Activated CD4-positive, alpha-beta memory T cell treated with anti-CD3 and anti-CD28 coated beads, Interleukin-2, amount 10 ng/mL, durations not matched to agents 7 days and 5 days (primary cell): ENCODE measurements at places on chromosomes 7 and 10.

DNA sequence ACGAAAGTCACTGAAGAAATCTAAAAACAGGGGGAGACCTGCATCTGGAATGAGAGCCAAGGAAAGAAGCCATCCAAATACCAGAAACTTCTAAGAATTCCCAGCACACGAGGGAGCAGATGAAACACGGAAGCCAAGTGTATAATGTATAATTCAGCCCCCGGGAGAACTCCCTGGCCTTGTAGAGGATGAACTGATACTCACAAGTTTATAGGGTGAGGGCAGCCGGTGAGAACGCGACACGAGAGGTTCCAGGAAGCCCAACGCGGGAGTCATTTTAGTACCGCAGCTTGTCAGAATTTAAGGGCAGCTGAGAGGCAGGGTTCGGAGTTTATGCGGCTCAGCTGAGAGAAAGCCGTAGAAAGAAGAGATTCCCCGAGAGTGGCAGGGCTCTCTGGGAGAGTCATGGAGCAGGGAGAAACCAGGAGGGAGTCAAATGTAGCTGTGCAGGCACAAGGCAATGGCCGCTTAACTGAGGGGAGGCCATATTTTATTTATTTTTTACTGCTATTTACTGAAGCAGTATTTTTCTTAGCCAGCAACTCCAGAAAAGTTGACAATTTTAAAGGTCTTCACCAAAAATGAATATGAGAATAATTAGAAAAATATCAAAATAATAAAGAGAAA, 164.0 kb downstream of the NPSR1 start:
- no peak overlapping the region for H3K27ac ChIP-seq
- no peaks in the 10 kb centered on the region for H3K4me1 ChIP-seq
- no peaks in the 10 kb centered on the region for H3K36me3 ChIP-seq
- H3K27me3 ChIP-seq = peaks cover 3% of the 10 kb centered on the region

DNA sequence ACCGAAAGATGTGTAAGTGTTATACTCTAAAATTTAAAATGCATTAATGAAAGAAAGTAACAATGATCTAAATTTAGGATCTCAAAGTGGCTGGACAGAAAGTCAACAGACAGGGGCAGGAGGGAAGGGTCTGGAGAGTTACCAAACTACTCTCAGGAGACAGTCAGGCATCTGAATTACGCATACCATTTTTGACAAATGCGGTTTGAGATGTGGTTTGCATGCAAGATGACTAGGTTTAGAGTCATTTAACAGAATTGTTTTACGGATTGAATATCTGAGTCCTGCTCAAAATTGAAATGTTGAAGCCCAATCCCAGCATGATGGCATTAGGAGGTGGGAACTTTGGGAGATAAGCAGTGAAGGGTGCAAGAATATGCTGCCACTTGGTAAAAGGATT, 314.1 kb downstream of the WDR11 start:
- no peak overlapping the region for H3K27ac ChIP-seq
- no peak overlapping the region for H3K4me3 ChIP-seq
- no peaks in the 10 kb centered on the region for H3K36me3 ChIP-seq
- no peaks in the 10 kb centered on the region for H3K27me3 ChIP-seq
- no peak for DNase-seq
- H3K4me1 ChIP-seq = no peaks in the 10 kb centered on the region

- H3K36me3 ChIP-seq = peaks cover 9% of the 10 kb centered on the region
- peaks cover 22% of the 10 kb centered on the region for H3K4me1 ChIP-seq
These were observed 21.9 kb downstream of the PCBD1 start for GRCh38 chr10:70866424-70866823.

GRCh38 chr7:153440715-153441114, 611.5 kb upstream of the DPP6 start:
- no peaks in the 10 kb centered on the region for H3K4me1 ChIP-seq
- no peaks in the 10 kb centered on the region for H3K36me3 ChIP-seq
- no peak overlapping the region for H3K27ac ChIP-seq
- no peak for DNase-seq

- no peak overlapping the region for H3K27ac ChIP-seq
- H3K27me3 ChIP-seq = no peaks in the 10 kb centered on the region
- no peaks in the 10 kb centered on the region for H3K36me3 ChIP-seq
- H3K4me1 ChIP-seq = no peaks in the 10 kb centered on the region
- no peak overlapping the region for H3K4me3 ChIP-seq
These were observed 398.1 kb upstream of the C7orf33 start for GRCh38 chr7:148192491-148192890.

GRCh38 chr7:151805191-151805590, 71.7 kb downstream of the PRKAG2 start:
- no peaks in the 10 kb centered on the region for H3K4me1 ChIP-seq
- no peak for DNase-seq
- no peak overlapping the region for H3K4me3 ChIP-seq
- no peaks in the 10 kb centered on the region for H3K27me3 ChIP-seq
- H3K36me3 ChIP-seq = no peaks in the 10 kb centered on the region
- no peak overlapping the region for H3K27ac ChIP-seq

DNA sequence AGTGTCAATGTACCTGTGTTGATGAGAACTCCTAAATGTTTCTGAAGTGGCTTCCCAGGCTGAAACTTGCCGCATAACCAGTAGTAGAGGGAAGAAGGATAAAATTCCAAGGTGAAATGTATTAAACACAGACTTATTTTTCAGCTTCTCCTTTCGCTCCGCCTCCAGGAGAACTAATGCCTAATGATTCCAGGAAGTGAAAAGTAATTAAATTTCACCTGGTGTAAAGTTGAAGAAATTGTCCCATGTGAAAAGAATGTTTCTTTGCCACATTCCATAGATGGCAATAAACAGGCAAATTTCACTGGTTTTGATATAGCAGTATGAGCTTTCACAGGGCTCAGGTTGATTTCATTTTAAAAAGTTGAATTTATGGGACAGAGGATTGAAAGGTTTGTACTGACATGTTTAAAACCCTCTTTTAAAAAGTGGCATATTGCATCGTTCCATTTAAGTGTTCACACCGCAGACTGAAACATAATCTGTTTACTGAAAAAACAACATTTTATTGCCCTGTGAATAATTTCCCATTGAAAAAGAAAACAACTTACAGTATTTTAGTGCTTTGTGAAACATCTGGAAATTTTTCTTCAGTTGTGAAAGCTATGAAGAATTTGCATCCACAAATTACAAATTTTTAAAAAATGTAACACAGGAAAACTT, 453.4 kb upstream of the NFE2L3 start:
- DNase-seq = no peak
- H3K4me1 ChIP-seq = no peaks in the 10 kb centered on the region
- H3K27ac ChIP-seq = no peak overlapping the region
- H3K36me3 ChIP-seq = no peaks in the 10 kb centered on the region
